Naive thymus-derived CD4-positive, alpha-beta T cell (primary cell): ENCODE measurements at places on chromosomes 5 and 9. TPM values are rescaled to one million over a fixed set of nuclear protein-coding genes. Genes with fewer than 3 reads are reported as not detected.

- no peak for DNase-seq
- no peak overlapping the region for H3K4me3 ChIP-seq
- no peak overlapping the region for H3K27ac ChIP-seq
- H3K27me3 ChIP-seq = no peaks in the 10 kb centered on the region
These were observed 126.0 kb downstream of the GABRB2 start for GRCh38 chr5:161420521-161420920.

GRCh38 chr9:3862561-3862960, 336.8 kb upstream of the RFX3 start:
- DNase-seq = no peak
- no peaks in the 10 kb centered on the region for H3K4me1 ChIP-seq
- H3K36me3 ChIP-seq = no peaks in the 10 kb centered on the region
- H3K27ac ChIP-seq = no peak overlapping the region
- H3K4me3 ChIP-seq = no peak overlapping the region

GRCh38 chr9:6667633-6668280, 22.2 kb upstream of the GLDC start:
- H3K27me3 ChIP-seq = no peaks in the 10 kb centered on the region
- H3K27ac ChIP-seq = no peak overlapping the region
- no peaks in the 10 kb centered on the region for H3K36me3 ChIP-seq
- no peak overlapping the region for H3K4me3 ChIP-seq

GRCh38 chr5:167511-167910, 23.8 kb upstream of the LRRC14B start:
- no peak overlapping the region for H3K27ac ChIP-seq
- no peaks in the 10 kb centered on the region for H3K27me3 ChIP-seq
- no peak for DNase-seq
- H3K4me3 ChIP-seq = no peak overlapping the region
- H3K4me1 ChIP-seq = no peaks in the 10 kb centered on the region

- H3K27me3 ChIP-seq = no peaks in the 10 kb centered on the region
- DNase-seq = no peak
- no peaks in the 10 kb centered on the region for H3K36me3 ChIP-seq
- no peaks in the 10 kb centered on the region for H3K4me1 ChIP-seq
These were observed 405.5 kb downstream of the KIF4B start for GRCh38 chr5:155418960-155419579.

DNA sequence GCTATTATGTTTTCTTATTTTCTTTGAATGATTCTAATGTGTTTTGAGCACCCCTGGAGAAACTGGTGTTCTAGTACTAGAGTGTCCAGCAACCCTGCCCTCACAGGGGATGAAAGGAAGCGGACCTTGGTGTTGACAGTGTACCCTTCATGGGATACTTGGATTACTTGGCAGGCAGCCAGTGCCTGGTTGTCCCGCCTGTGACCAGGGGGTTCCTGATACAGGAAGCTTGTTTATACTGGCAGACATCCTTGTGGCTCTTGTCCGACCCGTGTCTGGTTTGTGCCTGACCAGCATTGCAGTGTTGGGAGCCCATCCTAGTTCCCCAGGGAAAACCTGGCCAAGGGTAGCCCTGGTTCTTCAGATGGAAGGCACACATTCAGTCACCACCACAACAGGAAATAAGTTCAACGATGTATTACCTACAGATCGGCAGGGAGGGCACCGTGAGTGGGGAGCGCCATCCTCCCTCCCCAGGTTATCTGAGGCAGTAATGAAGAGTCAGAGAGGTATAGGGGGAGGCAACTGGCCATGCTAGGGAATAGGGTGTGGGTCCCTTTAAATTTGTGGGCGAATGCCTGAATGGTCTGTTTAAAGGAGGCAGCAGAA, 47.3 kb downstream of the CACNA1B start:
- no peak overlapping the region for H3K4me3 ChIP-seq
- no peaks in the 10 kb centered on the region for H3K27me3 ChIP-seq
- DNase-seq = no peak
- H3K27ac ChIP-seq = no peak overlapping the region
- no peaks in the 10 kb centered on the region for H3K36me3 ChIP-seq

DNA sequence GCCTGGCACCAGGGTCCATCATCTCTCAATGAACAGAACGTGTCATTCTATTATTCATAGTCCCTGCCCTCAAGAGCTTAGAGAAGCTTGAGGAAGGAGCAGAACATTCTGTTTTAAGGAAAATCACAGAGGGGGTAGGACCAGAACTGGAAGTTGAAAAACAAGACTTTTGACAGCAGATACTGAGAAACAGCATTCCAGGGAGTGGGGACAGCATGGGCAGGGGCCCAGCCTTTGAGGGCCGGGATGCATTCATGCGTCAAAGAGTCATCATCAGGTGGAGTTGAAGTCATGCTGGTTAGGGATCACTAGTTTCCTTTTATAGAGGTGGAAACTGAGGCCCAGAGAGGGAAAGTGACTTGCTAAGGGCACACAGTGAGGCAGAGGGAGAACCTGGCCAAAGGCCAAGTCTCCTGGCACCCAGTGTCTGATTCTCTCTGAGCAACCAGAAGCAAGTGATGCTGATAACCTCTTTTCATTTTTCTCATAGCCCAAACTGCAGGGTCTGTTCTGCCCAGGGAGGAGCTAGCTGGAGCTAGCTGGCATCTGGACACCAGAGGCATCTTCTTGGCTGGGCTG, 41.5 kb upstream of the STXBP1 start:
- no peak overlapping the region for H3K27ac ChIP-seq
- no peak overlapping the region for H3K4me3 ChIP-seq
- no peak for DNase-seq
- H3K36me3 ChIP-seq = no peaks in the 10 kb centered on the region
- no peaks in the 10 kb centered on the region for H3K27me3 ChIP-seq

- H3K4me3 ChIP-seq = no peak overlapping the region
- H3K36me3 ChIP-seq = no peaks in the 10 kb centered on the region
- no peak for DNase-seq
- H3K27ac ChIP-seq = no peak overlapping the region
- no peaks in the 10 kb centered on the region for H3K27me3 ChIP-seq
- peaks cover 5% of the 10 kb centered on the region for H3K4me1 ChIP-seq
These were observed 7.4 kb downstream of the NFIL3 start for GRCh38 chr9:91416096-91416712.

- H3K4me3 ChIP-seq = no peak overlapping the region
- H3K27ac ChIP-seq = no peak overlapping the region
- no peaks in the 10 kb centered on the region for H3K36me3 ChIP-seq
- DNase-seq = no peak
- H3K4me1 ChIP-seq = no peaks in the 10 kb centered on the region
These were observed 319.2 kb downstream of the SLCO4C1 start for GRCh38 chr5:101976933-101977332.

- no peaks in the 10 kb centered on the region for H3K27me3 ChIP-seq
- H3K4me1 ChIP-seq = no peaks in the 10 kb centered on the region
- H3K27ac ChIP-seq = no peak overlapping the region
- H3K4me3 ChIP-seq = no peak overlapping the region
- no peaks in the 10 kb centered on the region for H3K36me3 ChIP-seq
These were observed 71.8 kb downstream of the ANGPTL2 start for GRCh38 chr9:127050591-127051001.

- no peak overlapping the region for H3K27ac ChIP-seq
- H3K4me1 ChIP-seq = no peaks in the 10 kb centered on the region
These were observed 75.8 kb upstream of the CDH12 start for GRCh38 chr5:22928821-22929482.

GRCh38 chr5:128546658-128547281, 8.7 kb upstream of the FBN2 start:
- no peaks in the 10 kb centered on the region for H3K36me3 ChIP-seq
- no peak overlapping the region for H3K4me3 ChIP-seq
- no peaks in the 10 kb centered on the region for H3K27me3 ChIP-seq
- H3K27ac ChIP-seq = no peak overlapping the region

- DNase-seq = no peak
- no peaks in the 10 kb centered on the region for H3K36me3 ChIP-seq
- H3K27ac ChIP-seq = no peak overlapping the region
- H3K4me3 ChIP-seq = no peak overlapping the region
- no peaks in the 10 kb centered on the region for H3K4me1 ChIP-seq
These were observed 79.1 kb upstream of the CDKN2B start for GRCh38 chr9:22088053-22088716.

GRCh38 chr5:169281625-169282024, 19.3 kb downstream of the SLIT3 start:
- H3K4me3 ChIP-seq = no peak overlapping the region
- no peak for DNase-seq
- no peaks in the 10 kb centered on the region for H3K4me1 ChIP-seq
- no peaks in the 10 kb centered on the region for H3K27me3 ChIP-seq
- no peak overlapping the region for H3K27ac ChIP-seq

GRCh38 chr9:72169178-72169577, 19.9 kb downstream of the GDA start:
- no peaks in the 10 kb centered on the region for H3K4me1 ChIP-seq
- H3K27ac ChIP-seq = no peak overlapping the region
- no peaks in the 10 kb centered on the region for H3K36me3 ChIP-seq
- H3K4me3 ChIP-seq = no peak overlapping the region

DNA sequence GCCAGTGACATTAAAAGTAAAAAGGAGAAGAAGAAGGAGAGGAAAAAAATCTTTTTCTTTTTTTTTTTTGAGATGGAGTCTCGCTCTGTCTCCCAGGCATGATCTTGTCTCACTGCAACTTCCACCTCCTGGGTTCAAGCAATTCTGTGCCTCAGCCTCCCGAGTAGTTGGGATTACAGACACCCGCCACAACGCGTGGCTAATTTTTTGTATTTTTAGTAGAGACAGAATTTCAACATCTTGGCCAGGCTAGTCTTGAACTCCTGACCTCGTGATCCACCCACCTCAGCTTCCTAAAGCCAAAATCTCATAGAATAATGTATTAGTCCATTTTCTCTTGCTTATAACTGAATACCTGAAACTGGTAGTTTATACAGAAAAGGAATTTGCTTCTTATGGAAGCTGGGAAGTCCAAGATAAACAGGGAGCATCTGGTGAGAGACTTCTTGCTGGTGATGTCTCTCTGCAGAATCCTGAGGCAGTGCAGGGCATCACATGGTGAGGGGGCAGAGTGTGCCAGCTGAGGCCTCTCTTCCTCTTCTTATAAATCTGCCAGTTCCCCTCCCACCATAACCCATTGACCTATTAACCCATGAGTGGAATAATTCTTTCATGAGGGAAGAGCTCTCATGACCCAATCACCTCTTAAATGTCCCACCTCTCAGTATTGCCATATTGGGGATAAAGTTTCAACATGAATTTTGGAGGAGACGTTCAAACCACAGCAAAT, 466.3 kb downstream of the GADD45G start:
- no peaks in the 10 kb centered on the region for H3K4me1 ChIP-seq
- no peak overlapping the region for H3K4me3 ChIP-seq
- H3K27ac ChIP-seq = no peak overlapping the region

DNA sequence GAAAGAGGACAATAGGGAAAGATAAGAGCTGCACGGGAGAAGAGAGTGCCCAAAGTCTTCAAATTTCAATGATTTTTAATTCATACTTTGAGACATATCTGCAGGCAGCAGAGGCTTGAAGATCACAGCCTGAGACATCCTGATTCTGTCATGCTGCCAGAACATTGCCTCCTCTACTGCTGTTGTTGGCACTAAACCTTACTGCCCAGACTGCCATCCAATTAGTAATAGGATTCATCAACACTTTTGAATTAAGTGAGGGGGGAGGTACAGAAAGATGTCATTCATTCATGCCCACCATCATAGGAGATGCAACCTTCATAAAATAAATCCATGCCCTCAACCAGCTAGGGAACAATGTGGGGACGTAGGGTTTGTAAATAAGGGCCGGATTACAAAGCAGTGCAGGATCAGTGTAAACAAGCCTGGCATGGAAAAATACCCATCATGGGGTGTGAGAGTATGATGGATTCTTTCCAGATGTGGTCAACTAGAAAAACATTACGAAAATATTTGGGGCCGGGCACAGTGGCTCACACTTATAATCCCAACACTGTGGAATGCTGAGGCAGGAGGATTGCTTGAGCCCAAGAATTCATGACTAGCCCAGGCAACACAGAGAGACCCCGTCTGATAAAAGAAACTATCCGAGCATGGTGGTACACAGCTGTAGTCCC, 122.1 kb upstream of the DAPK1 start:
- H3K4me1 ChIP-seq = no peaks in the 10 kb centered on the region
- H3K27me3 ChIP-seq = no peaks in the 10 kb centered on the region
- no peak for DNase-seq
- H3K27ac ChIP-seq = no peak overlapping the region
- H3K36me3 ChIP-seq = no peaks in the 10 kb centered on the region

DNA sequence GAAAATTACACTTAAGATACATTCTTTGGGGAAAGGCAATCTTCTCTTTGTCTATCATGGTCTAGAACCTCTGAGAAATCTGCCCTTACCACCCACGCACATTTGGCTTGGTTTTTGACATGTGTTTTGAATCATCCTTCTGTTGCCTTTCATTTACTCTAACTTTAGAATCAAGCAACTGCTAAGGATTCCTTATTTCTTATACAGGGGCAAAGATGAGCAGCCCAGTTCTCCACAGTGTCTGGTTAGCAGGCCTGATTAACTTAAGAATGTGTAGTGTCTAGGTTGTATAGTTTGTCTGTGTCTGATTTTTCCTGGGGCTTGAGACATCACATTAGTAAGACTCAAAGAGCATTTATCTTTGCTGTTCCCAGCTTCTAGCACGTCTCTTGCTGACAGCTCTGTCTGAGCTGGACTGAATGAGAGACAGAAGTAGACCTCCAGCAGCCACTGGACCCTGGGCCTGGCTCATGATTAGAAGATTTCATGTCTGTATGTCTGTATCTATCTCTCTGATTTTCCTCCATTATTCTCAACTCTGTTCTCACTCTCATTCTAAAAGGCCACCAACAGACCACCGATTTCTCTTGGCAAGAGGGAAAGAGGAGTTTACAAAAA, 31.8 kb upstream of the PCA3 start:
- no peaks in the 10 kb centered on the region for H3K4me1 ChIP-seq
- H3K27me3 ChIP-seq = no peaks in the 10 kb centered on the region
- H3K4me3 ChIP-seq = no peak overlapping the region
- no peak overlapping the region for H3K27ac ChIP-seq

DNA sequence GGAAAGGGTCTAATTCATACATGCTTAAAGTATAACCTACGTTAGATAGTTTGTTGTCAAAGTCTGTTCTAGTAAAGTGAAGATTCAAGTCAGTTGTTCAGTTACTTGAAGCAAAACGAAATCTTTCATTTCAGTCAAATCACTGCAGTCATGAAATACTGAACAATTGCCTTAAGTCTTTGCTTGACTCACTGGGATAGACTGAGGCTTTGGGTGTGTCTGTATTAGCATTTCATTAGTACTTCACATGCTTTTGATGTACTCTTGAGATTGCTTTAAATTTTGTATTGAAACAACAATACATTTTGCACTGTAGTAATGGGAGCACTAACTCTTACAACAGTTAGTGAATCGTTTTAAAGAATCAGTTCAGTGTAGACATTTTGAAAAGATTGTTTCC, 4.0 kb upstream of the CMYA5 start:
- H3K36me3 ChIP-seq = peaks cover 11% of the 10 kb centered on the region
- no peak for DNase-seq
- no peak overlapping the region for H3K4me3 ChIP-seq
- no peaks in the 10 kb centered on the region for H3K27me3 ChIP-seq

TLX3 gene
- polyA plus RNA-seq = not detected

FAM169A gene
- 11.3 TPM for polyA plus RNA-seq

C5orf58 gene
- polyA plus RNA-seq = 1.6 TPM

KCNV2 gene
- not detected for polyA plus RNA-seq

GPR150 gene
- 3.5 TPM for polyA plus RNA-seq

IRX4 gene
- polyA plus RNA-seq = not detected

ABO gene
- polyA plus RNA-seq = not detected

GPRIN1 gene
- not detected for polyA plus RNA-seq
